H1 (cell line): ENCODE measurements at places on chromosomes 16 and 17.

GRCh38 chr17:33109336-33110072 lies 117.9 kb downstream of the SPACA3 start:
- no peaks in the 10 kb centered on the region for H3K27me3 ChIP-seq
- no peak overlapping the region for H3K27ac ChIP-seq
- no peaks in the 10 kb centered on the region for H3K36me3 ChIP-seq
- H3K4me3 ChIP-seq: no peak overlapping the region
- DNase-seq: no peak

GRCh38 chr16:29862383-29862883 lies 593 bp downstream of the CDIPT start:
- H3K27ac ChIP-seq: no peak overlapping the region
- 0 out of 2 replicates have a peak, but pooled peaks cover 3% of the 10 kb centered on the region for H3K4me1 ChIP-seq
- DNase-seq: no peak
- H3K27me3 ChIP-seq: no peaks in the 10 kb centered on the region

- H3K4me1 ChIP-seq: no peaks in the 10 kb centered on the region
- H3K36me3 ChIP-seq: no peaks in the 10 kb centered on the region
- no peak overlapping the region for H3K27ac ChIP-seq
- H3K27me3 ChIP-seq: no peaks in the 10 kb centered on the region
- DNase-seq: no peak
- H3K4me3 ChIP-seq: no peak overlapping the region
These were observed 26.4 kb upstream of the LONP2 start for GRCh38 chr16:48217708-48218107.

DNA sequence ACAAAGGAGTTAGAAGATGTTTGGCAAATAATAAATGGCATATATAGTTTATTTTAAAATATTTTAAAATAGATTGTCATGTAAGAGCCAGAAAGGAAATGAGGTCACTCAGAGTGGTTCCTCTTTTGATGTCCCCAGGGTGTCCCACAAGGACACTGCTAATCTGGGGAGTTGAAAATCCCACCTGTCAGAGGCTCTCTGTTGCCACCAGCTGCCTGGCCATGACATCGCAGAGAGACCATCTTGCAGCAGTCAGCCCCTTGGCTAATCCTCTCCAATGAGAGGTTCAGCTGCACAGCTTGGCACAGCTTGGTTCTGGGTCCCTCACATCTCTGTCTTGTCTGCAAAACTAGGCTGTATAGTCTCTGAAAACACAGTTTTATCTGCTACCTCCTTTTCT lies 11.0 kb upstream of the RBFOX1 start:
- DNase-seq: no peak
- peaks cover 2% of the 10 kb centered on the region; the same call in 1 of the 2 replicates for H3K4me1 ChIP-seq
- H3K27ac ChIP-seq: no peak overlapping the region
- no peak overlapping the region for H3K4me3 ChIP-seq
- no peaks in the 10 kb centered on the region for H3K36me3 ChIP-seq
- H3K27me3 ChIP-seq: no peaks in the 10 kb centered on the region

DNA sequence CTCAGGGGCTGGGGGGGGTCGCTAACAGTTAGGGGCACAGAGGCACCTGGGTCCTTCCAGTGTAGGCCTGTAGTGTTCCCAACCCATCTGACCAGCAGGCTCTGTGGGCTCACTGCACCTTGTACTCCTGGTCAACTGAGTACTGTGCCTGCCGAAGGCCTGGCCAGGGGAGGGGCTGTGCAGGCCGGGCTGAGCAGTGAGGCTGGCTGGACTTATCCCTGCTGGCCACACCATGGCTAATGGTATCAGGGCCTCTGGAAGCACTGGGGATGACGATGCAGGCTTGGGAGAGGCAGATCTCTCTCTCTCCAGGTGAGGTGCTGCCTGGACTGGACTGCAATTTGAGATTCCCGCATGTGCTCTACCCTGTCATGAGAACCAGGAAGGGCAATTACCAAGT lies 58.9 kb upstream of the SDK2 start:
- H3K27ac ChIP-seq: no peak overlapping the region
- no peaks in the 10 kb centered on the region for H3K36me3 ChIP-seq
- H3K4me3 ChIP-seq: no peak overlapping the region

GRCh38 chr17:40658396-40658795 lies 6.6 kb downstream of the KRT222 start:
- no peak overlapping the region for H3K27ac ChIP-seq
- H3K36me3 ChIP-seq: no peaks in the 10 kb centered on the region
- H3K27me3 ChIP-seq: no peaks in the 10 kb centered on the region
- no peaks in the 10 kb centered on the region for H3K4me1 ChIP-seq

DNA sequence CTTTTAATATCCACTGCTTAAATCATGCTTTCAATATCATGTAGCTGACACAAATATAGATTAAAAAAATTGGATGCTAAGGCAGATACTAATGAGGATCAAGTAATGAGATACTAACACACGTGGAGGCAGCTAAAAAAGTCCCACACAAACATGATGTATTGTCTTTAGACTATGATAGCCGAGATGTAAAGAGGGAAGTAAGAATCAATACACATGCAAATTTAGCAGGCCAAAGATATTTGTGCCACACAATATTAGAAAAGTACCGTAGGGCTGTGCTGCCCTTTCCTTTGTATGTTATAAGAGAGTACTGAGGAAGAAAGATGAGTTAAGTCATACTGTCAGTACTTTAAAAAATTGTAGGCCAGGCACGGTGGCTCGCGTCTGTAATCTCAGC lies 51.4 kb upstream of the STAC2 start:
- no peak overlapping the region for H3K27ac ChIP-seq
- H3K27me3 ChIP-seq: no peaks in the 10 kb centered on the region
- no peak for DNase-seq
